Stimulated activated CD8-positive, alpha-beta memory T cell treated with anti-CD3 and anti-CD28 coated beads, Interleukin-4, amount 100 ng/mL, for 24 hours (primary cell): ENCODE measurements at places on chromosomes 7 and 10.

DNA sequence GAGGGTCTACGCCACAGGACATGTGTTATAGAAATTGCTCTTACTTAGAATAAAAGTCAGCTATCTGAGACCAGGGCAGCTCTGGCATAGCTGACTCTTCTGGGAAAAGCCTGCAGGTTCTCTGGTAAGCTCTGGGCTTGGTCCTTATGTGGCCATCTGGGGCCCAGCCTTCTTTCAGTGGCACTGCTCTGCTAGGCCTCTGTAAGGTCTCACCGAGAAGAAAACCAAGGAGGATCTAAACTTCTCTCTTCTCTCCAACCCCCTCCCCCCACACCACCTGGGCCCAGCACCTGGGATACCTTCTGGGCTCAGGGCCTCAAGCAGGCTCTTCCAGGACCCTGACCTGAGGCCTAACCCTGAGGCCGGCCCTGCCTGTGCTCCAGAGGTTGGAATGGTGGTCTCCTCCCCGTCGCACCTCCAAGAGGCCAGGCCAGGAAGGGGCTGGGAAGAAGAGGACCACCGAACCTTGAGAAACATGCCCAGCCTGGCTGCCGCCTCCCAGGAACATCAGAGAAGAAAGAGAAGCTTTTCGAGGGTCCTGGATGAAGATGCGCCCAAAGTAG lies 323.6 kb downstream of the GFRA1 start:
- DNase-seq: no peak

DNA sequence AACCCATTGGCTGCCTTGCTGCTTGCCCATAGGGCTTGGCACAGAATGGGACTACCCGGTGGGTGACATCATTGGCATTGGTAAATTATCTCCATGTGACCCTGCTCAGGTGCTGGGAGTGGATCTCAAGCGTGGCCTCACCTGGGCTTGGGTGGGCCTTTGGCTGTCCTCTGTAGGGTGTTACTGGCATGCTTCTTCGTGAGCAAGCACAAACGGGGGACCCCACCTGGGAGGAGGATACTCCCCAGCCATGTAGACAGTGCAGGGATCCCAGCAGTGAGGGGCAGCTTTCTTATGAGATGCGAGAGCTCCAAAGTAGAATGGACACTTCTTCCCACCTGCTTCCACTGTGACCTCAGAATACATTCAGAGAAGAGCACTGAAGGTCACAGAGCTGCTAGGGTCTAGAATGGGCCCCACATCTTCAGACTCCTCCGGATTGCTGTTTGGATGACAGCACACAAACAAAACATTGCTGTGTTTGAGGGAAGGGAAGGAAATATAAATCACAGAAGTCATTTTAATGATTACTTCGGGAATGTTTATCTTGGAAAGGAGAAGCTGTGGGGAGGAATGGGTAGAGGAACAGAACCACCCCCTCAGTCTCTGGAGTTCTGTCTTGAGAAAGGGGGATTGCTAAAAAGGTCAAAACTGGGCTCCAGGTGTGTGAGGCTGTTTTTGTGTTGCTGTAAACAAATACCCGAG lies 75.9 kb downstream of the SH2D4B start:
- no peak for DNase-seq

- no peak for DNase-seq
Observed at GRCh38 chr7:33237036-33237435, 107.7 kb downstream of the BBS9 start.

DNA sequence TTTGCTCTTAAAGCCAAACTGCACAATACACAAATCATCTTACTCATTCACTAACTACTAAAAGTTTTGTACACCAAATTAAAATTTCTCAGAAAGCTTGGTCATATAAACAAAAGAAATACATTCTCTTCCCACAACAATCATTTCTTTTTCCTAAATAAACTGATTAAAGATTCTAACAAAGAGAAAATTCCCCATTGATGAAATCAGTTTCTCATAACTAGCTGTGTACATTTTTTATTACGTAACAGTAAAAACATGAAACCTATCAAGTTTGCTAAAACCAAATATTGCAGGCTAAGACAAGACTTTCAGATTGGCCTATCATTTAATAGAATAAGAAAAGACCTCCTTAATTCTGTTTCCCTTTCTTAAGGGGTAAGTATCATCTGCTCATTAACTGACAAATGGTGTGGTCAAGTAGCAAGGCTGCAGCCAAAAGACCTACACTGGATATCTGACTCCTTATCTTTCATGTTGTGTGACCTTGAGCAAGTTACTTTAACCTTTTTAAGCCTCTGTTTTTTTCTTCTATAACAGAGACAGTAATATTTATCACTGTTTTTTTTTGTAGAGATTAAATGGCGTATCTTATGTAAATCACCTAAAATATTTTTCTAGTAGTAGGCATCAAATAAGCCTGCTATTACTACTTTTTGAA lies 22.4 kb downstream of the NAMPT start:
- no peak for DNase-seq

GRCh38 chr7:112215787-112216186 lies 9.3 kb downstream of the ZNF277 start:
- no peak for DNase-seq

DNA sequence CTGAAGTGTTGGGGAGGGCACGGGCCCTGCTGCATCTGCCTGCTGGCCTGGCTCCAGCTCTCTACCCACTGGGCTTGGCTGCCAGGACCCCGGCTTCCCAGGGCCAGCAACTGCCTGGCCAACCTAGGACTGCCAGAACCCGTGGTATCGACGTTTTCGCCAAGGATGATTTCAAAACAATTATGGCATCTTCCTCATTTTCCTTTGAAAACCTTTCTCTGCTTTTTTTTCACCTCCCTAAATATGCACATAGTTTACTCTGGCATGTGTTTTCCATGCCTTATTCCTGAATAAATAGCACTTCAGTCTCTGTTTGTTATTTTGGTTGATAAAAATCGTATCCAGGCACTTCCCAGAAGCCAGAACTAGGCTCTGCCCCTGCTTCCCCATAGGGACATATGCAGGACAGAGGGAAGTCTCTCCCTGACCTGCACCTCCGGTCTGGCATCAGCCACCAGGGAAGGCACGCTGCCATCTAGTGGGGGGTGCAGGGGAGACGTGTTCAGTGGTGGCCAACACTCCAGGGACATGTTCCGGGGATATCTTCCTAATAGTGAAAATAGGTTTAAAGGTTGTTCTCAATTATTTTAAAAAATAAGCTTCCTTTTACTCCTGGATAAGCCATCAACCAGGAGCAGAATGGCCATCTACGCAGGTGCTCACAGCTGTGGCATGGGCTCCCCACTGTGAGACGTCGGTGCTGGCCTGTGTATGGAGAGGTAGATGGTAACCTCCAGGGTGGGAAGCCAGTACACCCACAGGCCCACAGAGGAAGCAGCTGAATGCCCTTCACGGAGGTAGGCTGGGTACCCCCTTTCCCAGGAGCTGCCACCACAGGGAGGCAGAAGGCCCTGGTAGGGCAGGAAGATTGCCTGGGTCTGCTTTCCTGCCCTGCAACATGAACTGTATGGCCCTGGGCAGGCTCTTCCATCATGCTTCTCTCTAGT lies 30.7 kb upstream of the ANTXRL start:
- peak; percentile 35 for DNase-seq

- DNase-seq: no peak
Observed at GRCh38 chr10:30591249-30591670, 38.3 kb downstream of the LYZL2 start.

GRCh38 chr7:28312948-28313347 lies 99.4 kb upstream of the CREB5 start:
- DNase-seq: no peak

- no peak for DNase-seq
Observed at GRCh38 chr7:143518941-143519340, 41.3 kb downstream of the TAS2R41 start.

DNA sequence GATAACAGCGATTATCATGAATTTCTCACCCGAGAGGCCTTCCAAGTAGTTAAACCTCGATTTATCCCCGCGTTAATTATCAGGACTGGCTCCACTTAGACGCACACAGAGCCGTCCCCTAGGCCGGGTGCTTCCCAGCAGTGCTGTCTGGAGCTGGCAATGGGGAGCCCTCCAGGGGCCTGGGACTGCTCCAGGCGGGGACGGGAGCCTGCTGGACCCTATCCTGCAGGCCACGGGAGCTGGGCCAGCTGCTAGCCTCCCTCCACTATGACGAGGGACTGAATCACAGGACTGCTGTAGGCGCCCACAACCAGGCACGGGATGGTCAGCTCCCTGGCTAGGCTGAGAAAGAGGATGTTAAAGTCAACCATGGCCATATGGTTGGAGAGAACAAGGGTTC lies 229.1 kb downstream of the ELFN1 start:
- DNase-seq: no peak

- DNase-seq: no peak
Observed at GRCh38 chr10:70441161-70441894, at the start of gene NODAL. Gene NODAL (minus strand): TSS chr10:70441681. CDS start chr10:70441667, 14 bp downstream.

GRCh38 chr7:6460990-6461584 lies 13.3 kb upstream of the DAGLB start:
- no peak for DNase-seq
